ENCODE measurements at places on chromosomes 1 and 21.

DNA sequence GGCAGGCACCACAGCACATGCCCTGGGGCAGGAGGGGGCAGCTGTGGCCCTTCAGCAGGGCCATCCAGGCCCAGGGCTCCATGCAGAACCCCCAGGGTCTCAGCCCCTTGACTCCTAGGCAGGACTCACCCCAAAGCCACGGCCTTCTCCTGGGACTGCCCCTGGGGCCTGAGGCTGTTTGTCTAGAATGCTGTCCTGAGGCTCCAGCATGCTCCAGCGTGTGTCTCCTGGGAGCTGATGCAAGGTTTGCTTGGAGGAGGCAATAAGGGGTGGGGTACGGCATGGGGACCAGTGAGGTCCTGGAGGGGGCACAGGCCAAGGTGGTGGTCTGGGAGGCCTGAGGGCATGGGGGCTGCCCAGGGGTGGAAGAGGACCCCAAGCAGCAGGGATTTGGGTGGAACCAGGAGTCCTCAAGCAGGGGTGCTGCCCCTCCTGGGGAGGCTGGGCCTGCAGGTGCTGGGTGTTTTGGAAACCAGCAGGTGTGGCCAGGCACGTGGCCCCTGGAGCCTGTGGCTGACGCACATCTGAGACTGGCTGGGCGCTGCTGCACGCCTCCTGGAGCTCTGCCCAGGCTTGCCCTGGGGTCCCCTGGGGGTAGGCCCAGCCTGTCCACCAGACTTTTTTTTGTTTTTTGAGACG is 7.8 kb upstream of the CALML6 start:
- no peak for DNase-seq

DNA sequence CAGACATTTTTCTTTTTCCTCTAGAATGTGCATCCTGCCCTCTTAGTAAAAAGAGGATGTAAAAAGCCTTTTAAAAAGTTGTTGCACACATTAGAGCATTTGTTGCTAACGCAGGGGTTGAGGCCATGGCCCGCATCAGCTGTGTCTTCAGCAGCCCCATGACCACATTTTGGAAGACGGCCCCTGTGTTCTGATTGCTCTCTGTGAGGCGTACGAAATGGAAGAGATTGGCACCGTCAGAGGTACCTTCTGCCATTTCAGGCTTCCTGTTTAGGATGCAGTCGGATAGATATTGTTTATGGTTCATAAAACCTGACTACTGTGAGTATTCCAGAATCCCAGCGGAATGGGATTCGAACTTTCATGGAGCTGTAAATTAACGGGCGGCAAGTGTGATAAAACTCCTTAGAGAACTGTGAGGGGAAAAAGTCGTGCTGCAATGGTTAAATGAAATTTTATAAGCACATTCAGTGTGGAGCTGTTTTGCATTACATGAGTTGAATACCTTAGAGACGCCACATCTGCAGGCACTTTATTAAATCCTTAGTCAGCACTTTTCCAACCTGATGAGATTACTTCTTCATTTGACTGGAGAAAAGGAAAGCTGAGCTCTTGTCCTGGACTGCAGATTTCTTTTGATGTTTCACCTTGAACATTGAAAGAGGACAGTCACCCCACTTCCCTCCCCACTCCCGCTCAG is 273.9 kb downstream of the TM2D1 start:
- no peak for DNase-seq

GRCh38 chr1:193657552-193657951 is 471.1 kb upstream of the B3GALT2 start:
- no peak for DNase-seq

GRCh38 chr1:111515291-111516004 is 12.0 kb upstream of the ADORA3 start:
- DNase-seq, result no peak

Data from Panc1 (cell line).